ENCODE measurements at places on chromosomes 1 and 21.

DNA sequence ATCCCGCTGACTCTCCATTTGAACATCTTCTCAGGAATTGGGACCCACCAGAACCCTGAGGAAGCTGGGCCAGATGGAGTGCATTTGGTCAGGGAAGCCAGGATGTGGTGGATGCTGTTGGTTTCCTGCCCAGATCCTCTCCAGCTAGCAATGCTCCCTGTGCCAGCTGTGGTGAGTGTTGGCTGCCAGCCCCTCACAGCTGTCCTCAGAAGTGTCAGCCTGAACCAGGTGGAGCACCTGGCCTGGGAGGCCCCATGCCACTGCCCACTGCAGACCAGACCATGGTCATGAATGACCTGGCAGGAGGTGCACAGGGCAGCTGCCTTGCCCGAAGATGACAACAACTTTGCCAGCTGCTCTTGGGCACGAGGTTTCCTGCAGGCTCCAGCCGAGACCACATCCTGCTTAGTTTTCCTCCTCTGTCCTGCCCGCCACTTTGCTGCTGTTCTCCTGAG lies 54.4 kb downstream of the PRSS38 start:
- no peak for DNase-seq

DNA sequence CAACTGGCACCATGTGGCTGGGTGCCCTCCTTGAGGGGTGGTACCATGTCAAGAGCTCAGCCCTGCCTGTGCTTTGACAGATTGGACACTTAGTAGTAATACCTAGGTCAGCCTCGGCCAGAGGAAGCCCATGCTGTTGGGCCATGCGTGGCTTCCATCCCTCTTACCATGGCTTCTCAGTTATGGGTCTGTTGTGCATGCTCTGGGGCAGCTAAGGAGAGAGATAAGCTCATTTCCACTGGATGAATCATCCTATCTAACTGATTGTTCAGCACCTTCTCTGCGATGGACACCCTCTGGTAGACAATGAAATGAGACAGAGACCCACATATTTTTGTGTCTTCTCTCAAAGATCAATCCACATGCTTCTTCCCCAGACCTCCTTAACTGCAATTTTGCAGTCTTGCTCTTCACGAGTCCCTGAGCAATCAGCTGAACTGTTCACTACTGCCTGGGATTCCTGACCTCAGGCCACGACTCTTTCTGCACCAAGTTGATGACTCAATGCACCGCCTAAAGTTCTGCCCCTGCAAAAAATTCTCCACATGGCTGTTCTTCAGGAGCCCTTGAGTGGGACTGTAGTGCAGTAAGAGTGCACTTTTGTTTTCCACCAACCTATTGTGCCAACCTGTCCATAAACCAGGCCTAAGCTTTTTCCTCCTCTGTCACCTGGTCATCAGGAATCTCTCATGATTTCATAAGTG lies 6.9 kb upstream of the TRIM62 start:
- no peak for DNase-seq

- no peak for DNase-seq
Measured at GRCh38 chr1:145936247-145936646, 9.0 kb upstream of the RBM8A start.

DNA sequence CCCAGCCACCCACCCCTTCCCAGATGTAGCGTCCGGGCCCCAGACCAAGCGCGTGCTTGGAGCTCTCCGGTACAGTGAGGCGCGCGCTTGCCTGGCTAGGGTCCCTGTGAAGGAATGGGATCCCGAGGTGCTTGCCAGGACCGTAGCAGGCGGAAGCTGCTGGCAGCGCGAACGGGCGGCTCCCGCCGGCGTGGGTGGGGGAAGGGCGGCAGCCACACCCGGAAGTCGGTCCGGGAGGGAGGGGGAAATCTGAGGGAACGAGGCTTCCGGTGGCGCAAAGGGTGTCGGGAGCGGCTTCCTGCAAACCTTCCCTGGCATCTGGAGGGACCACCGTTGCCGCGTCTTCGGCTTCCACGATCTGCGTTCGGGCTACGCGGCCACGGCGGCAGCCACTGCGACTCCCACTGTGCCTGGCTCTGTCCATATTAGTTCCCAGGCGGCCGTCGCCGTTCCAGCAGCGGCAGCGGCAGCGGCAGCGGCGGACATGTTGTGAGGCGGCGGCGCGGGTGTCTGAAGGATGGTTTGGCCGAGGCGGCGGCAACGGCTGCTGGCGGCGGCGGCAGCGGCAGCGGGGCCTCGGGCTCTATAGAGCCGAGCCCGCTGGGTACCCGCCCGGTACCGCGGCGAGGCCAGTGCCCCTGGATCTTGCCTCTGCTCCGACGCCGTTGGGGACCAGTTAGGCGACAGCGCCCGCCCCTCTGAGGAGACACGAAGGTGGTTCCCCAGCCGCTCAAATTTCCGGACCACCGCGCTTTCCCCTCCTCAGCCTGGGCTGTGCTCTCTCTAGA lies at the start of gene DR1:
DR1 (plus strand) TSS at position 275 of the 788 bp plus-strand sequence. CDS start 739 bp downstream, outside the sequence.
- peak; percentile 92 for DNase-seq

- no peak for DNase-seq
Measured at GRCh38 chr21:23968008-23968407, 1639.3 kb downstream of the MRPL39 start.

DNA sequence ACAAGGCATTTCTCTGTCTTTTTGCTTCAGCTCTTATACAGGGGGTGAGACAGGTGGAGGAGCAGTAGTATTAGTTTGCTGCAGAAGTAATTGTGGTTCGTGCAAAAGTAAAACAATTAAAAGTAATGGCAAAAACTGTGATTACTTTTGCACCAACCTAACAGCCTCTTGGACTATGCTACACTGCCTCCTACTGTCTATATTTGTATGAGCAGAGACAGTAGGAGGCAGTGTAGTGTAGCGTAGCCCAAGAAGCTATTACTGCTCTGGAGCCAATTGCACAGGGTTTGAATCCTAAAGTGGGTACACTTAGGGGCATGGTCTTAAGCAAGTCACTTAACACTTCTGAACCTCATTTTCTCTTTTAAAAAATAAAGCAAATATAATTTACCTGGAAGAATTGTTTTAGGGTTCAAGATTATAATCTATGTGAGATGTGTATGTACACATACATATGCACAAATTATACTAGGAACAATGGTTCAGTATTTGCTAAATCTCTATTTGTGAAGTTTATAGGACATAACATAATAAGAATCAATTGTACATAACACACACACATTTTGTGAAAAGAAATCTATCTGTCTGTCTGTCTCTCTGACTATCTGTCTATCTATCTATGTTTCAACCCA lies 103.8 kb downstream of the BRINP3 start:
- DNase-seq = no peak

DNA sequence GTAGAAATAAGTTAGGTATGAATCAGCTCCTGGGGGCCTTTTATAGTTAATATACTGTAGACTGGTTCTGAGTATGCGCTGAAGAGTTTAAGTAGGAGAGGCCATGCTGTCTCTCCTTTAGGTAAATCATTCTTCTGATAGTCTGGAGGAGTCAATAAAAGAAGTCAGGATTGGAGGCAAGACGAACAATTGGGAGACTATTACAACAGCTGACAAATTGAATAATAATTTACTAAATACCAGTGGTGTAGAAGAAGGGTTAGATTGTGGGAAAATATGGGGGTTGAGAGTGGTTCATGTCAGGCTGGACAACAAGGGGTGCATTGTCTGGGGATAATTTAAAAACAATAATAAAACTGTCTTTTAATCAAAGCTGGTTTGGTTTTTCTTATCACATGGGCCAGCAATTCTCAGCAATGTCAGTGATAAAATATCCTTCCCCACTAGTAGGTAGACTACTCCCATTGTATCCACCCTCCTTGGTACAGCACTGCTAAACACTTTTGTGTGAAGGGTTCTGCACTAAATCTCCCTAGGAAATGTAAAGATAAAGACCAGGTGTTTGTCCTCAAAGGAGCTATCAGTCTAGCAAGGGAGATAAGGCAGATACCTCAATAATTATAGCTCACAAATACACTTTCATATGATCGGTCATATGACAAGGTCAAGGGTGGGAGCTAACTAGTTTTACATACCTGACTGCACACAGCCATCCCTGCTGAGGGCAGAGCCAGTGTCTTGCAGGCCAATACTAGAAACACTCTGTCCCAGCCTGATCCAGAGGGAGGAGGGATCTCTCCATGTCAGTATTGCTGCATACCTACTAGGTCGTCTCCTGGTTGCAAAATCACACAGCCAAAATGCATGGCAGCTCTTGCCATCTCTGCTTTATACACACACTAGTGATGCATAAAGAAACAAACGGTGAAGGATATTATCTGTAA lies 299.7 kb downstream of the VAV3 start:
- DNase-seq = no peak

GRCh38 chr1:30708361-30708728 lies 15.0 kb downstream of the MATN1 start:
- DNase-seq = no peak

- peak; percentile 47 for DNase-seq
Measured at GRCh38 chr21:41777951-41778815, 11.3 kb upstream of the RIPK4 start.

DNA sequence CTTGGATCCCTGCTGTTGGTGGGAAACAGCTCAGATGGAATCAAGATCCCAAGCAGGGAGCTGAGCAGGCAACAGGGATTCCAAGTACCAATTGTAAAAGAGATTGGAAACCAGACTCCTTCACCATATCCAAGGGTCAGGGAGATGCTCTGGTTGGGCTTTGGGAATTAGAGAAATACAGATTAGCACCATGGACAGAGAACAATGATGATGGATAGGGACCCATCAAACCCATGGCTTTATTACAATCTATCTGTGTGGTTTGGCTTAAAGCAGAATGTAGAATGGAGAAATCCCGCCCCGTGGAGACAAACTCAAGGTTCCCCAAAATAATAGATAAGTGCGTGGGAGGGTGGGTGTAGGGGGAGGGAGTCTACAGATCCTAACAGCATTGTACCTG lies 120.7 kb upstream of the CSF3R start:
- DNase-seq = no peak

DNA sequence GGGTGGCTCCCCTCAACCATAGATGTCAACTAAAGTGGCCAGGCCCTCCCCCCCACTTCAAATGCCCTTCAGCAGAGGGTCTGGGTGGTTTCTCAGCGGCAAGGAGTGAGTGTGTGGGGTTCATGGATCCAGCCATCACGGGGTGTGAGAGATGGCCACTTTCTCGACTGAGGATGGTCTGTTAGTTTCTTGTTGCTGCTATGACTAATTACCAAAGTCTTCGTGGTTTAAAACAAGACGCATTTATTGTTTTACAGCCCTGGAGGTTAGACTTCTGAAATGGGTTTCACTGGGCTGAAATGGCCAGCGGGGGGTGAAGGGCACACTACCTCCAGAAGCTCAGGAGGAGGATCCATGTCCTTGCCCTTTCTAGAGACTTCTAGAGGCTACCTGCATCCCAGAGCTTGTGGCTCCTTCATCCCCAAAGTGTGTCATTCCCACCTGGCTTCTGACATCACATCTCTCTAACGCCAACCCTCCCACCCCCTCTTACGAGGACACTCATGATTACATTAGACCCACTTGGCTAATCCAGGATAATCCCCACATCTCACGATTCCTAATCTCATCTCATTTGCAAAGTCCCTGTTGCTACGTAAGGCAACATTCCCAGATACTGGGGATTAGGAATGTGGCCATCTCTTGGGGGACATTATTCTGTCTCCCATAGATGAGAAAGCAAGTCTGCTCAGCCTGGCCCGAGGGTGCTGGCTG lies 53.0 kb downstream of the EPHB2 start:
- no peak for DNase-seq

DNA sequence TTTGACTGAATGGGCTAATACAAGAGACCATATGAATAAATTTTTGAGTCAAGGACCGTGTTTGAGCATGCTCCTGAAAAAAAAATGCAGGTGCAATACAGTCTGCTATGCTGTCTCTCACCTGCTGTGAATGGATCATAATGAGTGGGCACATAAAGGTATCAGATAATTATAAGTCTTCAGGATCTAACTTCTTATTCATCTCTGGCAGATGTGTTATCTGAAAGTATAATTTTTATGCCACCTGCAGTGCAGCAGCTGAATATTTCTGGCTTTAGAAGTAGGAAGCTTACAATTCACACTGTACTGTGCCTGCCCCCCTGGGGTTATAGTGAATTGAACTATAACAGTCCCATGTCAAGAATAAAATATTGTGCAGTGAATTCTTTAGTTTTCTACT lies 333.3 kb downstream of the MRPL39 start:
- DNase-seq = no peak

DNA sequence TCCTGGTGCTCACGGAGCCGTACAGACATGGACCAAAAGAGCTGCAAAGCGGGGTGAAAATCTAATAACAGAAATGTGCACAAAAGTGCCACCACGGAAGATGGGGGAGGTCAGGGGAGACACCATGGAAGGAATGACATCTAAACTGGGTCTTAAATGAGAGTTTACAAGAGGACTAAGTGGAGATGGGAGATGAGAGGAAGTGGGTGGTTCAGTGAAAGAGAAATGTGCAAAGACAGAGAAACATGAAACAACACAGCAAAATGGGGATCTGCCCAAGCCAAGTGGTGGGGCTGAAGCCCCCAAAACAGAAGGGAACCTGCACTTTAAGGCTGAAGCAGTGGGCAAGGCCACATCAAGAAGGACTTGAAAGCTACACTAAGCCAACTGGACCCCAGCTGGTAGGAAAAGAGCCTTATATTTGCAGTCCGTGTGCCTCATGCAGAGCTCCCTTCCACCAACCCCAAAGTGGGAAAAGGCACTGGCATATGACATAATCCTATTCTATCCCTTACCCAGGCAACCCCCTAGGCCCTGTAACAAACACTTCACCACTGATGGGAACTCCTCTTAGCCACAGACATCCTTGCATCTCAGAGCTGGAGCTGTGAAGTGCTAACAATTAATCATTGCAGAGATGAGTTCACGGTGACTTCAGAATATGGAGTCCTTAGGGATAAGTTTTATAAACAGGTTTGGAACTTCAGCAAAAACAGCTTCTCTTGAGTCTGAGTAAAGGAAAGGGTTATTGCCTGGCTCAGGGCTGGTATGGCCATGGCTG lies 198.6 kb upstream of the EDN2 start:
- DNase-seq = no peak

All from activated CD4-positive, alpha-beta T cell treated with anti-CD3 and anti-CD28 coated beads, Interleukin-2, amount 50 U/mL, for 48 hours (primary cell).